Activated CD4-positive, alpha-beta memory T cell treated with anti-CD3 and anti-CD28 coated beads, Interleukin-2, amount 10 ng/mL, durations not matched to agents 7 days and 5 days (primary cell): ENCODE measurements at places on chromosomes 7 and 10. TPM values are rescaled to one million over a fixed set of nuclear protein-coding genes. Genes with fewer than 3 reads are reported as not detected.

The GLCCI1 gene
- 25.4 TPM for total RNA-seq

The SPDYE6 gene
- total RNA-seq, result not detected

The LRRTM3 gene
- not detected for total RNA-seq

The PSD gene
- total RNA-seq, result 1.4 TPM

DNA sequence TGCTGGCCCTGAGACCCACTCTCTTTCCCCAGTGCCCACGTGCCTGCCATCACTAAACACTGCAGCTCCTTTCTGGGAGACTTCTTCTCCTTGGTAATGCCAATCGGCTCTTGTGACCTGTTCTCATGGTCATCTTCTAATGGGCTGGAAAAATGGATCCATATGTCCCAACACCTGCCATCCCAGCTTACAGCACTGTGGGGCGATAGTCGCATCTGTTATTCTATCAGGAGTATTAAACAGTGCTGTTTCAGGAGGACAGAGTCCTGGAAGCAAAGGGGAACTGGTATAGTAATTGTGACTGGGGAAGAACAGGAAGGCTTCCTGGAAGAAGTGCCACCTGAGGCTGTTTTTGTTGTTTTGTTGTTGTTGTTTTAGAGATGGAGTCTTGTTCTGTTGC is 411.2 kb downstream of the GLRX3 start:
- no peaks in the 10 kb centered on the region for H3K4me1 ChIP-seq
- H3K27ac ChIP-seq, result no peak overlapping the region
- no peak overlapping the region for H3K4me3 ChIP-seq
- no peaks in the 10 kb centered on the region for H3K36me3 ChIP-seq

- no peak overlapping the region for H3K27ac ChIP-seq
- DNase-seq, result no peak
- H3K4me1 ChIP-seq, result peaks cover 11% of the 10 kb centered on the region
- H3K27me3 ChIP-seq, result peaks cover 2% of the 10 kb centered on the region
- H3K4me3 ChIP-seq, result no peak overlapping the region
Measured at GRCh38 chr7:76151932-76152331, 49.8 kb upstream of the SRRM3 start.
